ENCODE measurements at places on chromosomes 5 and 9.

DNA sequence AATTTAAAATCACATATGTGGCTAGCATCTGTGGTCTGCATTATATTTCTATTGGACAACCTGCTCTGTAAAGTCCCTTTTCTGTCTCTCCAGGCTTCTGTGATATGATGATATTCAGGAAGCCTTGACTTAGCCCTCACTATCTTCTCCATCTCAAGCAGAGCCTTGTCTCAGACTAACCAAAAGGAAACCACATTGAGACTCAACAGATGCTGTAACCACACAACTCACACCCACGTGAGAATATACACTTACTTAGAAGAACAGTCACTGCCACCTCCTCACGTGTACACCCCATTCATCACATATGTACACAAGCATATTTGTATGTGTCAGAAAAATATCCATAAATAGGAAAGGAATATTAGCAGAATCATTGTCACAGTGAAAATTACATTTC is 33.6 kb downstream of the HTR4 start:
- no peak for DNase-seq

- no peak for DNase-seq
Observed at GRCh38 chr9:93365427-93366118, 85.9 kb upstream of the FAM120A start.

DNA sequence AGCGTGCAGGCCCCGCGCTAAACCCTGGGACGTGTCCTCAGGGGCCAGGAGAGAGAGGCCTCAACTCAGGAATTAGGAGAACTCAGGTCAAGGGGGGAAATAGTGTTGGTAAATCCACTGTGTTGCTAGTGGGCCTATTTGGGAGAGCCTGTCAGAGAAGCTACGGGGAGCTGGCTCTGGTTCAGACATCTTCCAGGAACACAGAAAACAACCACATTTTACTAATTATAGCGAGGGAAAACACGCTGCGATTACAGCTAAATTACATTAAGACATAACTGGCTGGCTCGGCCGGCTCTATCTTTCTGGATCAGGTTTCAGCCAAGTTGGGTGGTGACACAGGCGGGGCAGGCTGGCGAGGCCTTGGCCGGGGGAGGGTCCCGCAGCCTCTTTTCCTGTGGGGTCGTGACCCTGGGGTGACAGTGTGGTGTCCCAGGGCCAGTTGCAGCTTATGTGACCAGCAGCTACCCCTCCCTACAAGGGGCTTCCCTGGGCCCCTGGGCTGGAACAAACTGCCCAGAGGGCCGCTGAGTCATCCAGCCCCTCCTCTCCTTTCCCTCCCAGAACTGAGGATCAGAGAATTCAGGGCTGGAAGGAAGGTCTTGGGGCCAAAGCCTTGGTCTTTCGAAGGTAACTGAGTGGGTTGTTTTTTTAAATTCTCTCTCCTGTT is 75.1 kb downstream of the FGF18 start:
- DNase-seq: no peak

DNA sequence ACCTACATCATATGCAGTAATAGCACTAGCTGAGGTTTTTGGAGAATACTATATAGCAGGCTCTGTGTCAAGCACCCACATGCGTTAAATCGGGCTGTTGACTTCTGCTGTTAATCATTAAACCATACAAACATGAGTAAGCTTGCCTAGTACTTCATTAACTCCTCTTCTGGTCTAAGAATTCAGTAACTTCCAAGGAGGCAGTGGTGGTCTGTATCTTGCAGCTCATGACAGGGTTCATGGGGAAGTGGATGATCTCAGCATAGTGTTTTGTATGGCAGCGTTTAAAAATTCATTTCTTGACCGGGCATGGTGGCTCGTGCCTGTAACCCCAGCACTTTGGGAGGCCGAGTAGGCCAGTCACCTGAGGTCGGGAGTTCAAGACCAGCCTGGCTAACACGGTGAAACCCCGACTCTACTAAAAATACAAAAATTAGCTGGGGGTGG is at the start of gene HAVCR1:
HAVCR1 (minus strand) TSS at position 24 of the 447 bp plus-strand sequence. CDS start 1,173 bp downstream, outside the sequence.
- no peak for DNase-seq

DNA sequence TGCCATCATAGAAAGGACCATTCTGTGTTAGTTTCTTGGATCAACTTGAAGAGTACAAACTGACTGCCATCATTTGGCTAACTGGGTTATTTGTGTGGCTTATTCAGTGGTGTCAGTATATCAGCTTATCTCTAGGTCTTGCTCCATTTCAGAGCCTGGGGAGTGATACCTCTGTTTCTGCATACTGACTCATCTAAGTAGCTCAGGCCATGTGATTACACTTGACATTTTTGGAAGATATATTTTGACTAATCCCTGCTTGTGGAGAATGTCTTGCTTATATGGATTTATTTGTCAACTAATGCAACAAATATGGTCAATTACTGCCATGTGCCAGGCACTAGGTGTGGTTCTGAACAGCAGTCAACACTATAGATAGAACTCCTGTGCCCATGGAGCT is 311.7 kb downstream of the YTHDC2 start:
- DNase-seq: no peak

DNA sequence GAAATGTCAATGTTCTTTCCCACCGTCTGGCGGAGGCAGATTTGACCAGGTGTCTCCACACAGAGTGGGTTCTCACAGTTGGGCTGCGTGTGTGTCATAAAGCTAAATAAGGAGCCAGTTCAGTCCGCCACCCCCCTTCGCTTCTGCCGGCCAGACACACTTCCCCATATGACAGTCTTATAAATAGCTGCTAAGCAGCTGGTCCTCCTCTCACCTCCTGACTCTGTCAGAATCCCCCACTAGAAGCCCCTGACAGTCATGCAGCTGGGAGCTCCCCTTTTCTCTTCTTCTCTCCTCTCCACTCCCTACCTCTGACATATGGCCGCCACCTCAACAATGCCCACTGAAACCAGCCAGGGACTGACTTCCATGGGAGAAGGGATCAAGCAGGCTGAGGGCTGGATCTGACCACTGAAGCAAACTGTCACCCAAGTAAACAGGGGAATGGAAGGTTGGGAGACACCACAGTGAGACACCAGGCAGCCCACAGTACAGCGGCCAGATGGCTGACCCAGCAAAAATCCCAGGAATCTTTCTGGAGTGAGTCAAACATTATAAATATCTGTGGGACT is 141.9 kb upstream of the EFNA5 start:
- DNase-seq: no peak

- no peak for DNase-seq
Observed at GRCh38 chr5:179795049-179795862, 1.5 kb downstream of the LTC4S start.

DNA sequence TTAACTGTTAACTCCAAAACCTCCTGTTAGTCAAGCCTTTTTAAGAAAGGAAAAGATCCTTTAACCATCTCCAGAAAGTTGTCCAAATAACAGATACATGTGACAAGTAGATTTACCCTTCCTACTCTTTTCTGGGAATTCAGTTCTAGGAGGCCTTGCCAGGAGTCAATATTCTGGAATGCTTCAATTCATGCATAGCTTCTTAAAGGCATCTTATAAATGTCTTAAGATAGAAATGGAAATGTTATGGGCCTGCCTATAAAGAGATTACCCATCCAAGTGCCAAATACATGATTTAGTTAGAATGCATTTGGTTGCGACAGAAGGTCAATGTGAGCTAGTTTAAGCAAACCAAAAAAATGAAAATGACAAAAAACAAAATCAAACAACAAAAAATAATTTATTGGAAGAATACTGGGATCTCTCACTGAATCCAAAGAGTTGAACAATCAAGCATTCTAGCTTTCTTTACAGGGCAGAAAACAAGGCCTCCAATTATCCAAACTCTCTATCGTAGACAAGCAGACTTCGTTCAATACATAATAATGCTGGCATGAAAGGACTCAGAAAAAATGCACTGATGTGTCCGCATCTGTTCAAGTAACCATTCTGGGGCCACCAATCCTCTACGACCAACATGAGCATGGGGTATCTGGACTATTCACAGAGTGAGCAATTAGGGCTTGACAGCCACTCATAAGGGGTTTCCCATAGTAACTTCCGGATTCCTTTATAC is 188.6 kb downstream of the CTNND2 start:
- no peak for DNase-seq

GRCh38 chr5:170644501-170644900 is 139.0 kb upstream of the GABRP start:
- DNase-seq: no peak

GRCh38 chr5:102691434-102691833 is 63.7 kb upstream of the PAM start:
- DNase-seq: no peak

DNA sequence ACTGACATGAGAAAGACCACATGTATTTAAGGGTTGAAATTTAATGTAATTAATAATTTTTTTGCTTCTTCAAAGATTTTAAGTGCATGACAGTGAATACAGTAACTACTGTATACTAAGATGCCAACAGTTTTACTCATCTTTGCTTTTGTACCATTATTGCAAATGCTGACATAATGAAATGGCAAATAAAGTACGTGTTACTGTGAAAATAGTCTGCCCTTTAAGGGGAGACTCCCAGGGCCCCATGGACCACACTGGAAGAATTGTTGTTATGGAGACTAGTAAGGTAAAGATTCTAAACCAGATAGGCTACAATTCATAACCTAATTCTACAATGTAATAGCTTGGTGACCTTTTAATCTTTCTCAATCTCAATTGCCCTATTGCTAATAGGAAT is 84.7 kb downstream of the NR3C1 start:
- DNase-seq: no peak

DNA sequence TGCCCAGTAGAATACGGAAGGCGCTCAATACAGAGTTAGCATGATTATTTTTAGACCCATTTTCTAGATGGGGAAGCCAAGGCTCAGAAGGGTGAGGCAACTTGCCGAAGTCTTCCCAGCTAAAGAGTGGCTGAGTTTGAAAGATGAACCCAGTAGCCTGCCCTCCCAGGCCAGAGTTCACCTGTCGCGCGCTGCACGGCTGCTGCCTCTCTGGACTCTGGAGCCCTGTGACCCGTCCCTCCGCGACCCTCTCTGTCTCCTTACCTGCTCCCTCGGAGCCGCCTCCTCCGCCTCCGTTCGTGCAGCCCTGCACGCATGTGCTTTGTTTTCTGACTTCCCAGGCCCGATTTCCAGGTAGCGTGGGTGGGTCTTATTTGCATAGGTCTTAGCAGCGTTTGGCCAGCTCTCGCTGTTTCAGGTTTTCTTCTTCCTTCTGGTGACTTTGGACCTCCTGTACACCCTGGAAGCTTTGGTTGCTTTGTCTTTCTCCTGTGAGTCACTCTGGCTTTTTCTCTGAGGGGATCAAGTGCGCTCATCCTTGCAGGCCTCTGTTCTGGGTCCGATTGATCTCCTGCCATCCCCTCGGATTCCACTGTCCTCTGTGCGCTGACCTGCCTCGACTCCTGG is at the start of gene RNF183:
RNF183 (minus strand) TSS at position 585 of the 627 bp plus-strand sequence. CDS start 5,192 bp downstream, outside the sequence.
- no peak for DNase-seq

- DNase-seq: no peak
Observed at GRCh38 chr5:68070591-68071281, 144.8 kb upstream of the PIK3R1 start.
